ENCODE measurements at places on chromosomes 2 and 18.

DNA sequence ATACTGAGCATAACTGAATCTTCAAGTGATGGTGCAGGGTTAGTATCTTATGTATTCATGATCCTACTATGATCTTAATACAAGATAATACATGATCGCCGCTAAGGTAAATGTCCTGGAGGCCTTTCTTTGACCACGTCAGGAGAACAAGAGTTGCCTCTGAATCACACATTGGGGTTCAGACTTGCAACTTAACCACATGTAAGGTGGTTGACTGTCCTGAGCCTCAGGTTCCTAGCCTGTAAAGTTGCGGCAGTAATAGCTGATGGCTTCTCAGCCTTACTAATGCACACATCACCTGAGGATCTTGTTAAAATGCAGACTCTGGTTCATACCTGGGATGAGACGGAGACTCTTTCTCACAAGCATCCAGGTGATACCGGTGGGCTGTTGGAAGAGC, 112.5 kb downstream of the MGAT5 start:
- DNase-seq, result no peak

GRCh38 chr2:108390340-108390739, 12.6 kb downstream of the SULT1C4 start:
- no peak for DNase-seq

- no peak for DNase-seq
Observed at GRCh38 chr2:67604360-67604759, 207.2 kb downstream of the ETAA1 start.

DNA sequence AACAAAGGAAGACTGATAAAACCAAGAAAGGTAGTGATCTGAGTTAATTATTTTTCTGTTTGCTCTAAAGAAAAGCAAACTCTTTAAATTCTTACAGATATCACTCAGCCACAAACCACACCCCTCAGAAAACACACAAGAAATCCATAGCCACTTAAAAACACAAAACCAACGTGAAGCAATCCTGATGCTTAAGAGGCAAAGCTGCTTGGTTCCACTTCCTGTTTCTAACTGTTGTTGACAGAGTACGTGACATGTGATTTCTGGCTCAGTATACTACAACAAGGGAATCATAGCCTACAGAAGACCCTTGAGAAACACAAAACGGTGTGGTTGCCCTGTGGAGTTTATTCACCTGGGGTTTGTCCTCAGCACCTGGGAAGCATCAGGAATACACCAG, 240.9 kb upstream of the APCDD1 start:
- DNase-seq, result no peak

- no peak for DNase-seq
Observed at GRCh38 chr2:43239981-43240765, 13.8 kb upstream of the ZFP36L2 start.

DNA sequence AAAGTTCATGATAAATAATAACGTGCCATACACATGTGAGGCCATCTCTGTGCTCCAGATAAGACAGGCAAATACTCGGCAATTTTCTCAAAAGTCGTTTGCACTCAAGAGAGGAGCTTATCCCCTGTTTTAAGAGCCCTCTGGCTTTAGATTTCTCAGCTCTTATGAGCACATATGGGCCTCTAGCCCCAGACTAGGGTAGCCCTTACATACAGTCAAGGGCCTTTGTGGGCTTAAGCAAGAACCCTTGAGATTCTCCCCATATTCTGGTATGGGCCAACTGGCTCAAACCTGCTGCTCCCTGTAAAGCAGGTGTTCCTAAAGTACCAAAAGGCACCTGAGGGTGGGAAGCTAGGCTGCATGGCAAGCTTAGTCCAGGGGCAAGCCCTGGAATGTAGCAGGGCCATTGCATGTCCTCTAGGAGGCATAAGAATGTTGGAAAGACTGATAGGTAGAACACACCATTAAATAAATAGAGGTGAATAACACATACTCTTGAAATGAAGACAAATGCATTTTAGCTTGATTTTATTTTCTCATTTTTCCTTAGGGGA, 66.1 kb downstream of the FASTKD2 start:
- no peak for DNase-seq

GRCh38 chr18:44668270-44668975, 12.3 kb upstream of the SETBP1 start:
- DNase-seq, result no peak

- no peak for DNase-seq
Observed at GRCh38 chr2:136116813-136117390, 1.0 kb downstream of the CXCR4 start.

DNA sequence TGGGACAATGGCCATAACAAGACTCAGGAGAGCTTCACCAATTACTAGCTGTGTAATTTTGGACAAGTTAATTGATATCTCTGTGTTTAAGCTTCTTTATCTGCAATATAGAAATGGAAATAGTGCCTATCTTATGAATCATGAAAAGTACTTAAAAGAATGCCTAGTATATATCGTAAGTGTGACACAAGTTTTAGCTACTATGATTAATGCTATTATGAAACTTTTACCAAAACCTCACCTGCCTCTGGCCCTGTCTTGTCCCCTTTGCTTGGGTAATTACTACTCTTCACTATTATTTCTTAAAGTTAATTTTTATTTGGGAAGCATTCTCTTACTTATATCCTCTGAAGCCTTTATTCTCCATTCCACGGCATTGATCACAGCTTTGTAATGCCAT, 75.0 kb upstream of the NETO1 start:
- DNase-seq, result no peak

- no peak for DNase-seq
Observed at GRCh38 chr18:37540424-37541138, 25.0 kb downstream of the CELF4 start.

DNA sequence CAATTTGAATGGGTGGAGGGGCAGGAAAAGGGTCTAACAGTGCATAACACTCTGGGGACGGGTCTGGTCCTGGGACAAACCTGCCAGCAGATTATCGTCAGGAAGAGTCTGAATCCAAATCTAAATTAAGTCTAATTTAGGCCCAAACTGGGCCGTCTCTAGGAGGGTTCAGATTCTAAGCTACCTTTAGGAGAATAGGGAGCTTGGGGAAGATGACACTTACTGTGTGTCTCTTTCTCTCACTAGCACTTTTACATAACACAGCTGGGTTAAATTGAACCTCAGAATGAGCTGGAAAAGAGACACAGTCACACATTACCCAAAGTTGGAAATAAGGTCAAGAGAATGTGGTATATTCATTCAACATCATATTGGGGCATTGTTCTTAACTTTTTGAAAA, 228.8 kb downstream of the KCNH7 start:
- DNase-seq, result no peak

DNA sequence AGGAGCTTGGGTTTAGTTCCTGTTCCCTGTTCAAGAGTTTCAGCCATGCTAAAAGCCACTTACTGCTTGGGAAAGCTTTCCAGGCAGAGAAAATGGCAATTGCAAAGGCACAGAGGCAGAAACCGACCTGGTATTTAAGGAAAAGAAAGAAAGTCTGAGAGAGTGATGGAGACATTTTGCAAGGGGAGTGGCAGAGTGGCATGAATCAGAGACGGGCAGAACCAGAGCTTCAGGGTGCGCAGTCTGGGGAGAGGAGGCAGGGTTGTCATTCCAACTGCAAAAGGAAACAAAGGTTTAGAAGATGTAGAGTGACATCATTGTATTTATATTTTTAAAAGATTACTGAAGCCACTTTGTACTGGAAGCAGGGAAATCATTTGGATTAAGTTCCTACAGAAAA, 14.9 kb upstream of the GNAL start:
- DNase-seq, result no peak

- peak; percentile 80 for DNase-seq
Observed at GRCh38 chr2:144332356-144333142, 187.4 kb downstream of the ZEB2 start.

DNA sequence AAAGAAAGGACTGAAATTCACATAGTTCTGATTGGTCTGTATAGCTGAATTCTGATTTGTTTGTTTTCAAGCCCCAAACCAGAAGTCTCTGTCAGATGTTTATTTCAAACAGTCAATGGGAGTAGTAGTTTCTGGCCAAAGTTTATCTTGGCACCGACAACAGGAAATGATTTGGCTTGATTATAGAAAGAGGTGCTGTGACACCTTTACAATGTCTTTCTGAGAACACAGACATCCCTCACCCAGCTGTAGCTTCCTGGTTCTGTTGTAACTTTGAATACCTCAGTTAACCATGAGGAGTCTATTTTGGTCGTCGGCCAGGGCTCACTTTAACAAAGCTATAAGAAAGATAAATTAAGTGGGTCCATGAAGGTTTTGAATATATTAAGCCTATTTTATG, 545.0 kb upstream of the ZNF804A start:
- no peak for DNase-seq

DNA sequence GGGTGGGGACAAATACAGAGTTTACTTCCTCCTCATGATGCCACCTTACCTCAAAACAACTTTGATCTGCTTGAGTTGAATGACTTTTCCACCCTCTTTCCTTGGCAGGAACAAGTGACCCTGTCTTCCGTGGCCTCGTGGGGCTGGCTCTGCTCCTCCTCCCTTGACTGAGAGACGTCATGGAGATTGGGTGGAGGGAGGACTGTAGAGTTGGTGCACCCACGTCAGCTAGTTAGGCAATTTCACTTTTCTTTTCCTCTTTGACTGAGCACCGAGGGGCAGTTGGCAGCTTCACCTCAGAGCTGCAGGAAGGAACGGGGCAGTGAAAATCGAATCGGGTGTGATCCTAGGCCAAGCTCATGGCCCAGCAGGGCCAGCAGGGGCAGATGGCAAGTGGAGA, at the start of gene SP140:
TSS of gene SP140 (plus strand) at position 251 of the 400 bp plus-strand sequence. CDS start at position 360, 109 bp downstream.
- DNase-seq, result peak; percentile 59

- no peak for DNase-seq
Observed at GRCh38 chr2:216426938-216427337, 14.7 kb downstream of the SMARCAL1 start.

DNA sequence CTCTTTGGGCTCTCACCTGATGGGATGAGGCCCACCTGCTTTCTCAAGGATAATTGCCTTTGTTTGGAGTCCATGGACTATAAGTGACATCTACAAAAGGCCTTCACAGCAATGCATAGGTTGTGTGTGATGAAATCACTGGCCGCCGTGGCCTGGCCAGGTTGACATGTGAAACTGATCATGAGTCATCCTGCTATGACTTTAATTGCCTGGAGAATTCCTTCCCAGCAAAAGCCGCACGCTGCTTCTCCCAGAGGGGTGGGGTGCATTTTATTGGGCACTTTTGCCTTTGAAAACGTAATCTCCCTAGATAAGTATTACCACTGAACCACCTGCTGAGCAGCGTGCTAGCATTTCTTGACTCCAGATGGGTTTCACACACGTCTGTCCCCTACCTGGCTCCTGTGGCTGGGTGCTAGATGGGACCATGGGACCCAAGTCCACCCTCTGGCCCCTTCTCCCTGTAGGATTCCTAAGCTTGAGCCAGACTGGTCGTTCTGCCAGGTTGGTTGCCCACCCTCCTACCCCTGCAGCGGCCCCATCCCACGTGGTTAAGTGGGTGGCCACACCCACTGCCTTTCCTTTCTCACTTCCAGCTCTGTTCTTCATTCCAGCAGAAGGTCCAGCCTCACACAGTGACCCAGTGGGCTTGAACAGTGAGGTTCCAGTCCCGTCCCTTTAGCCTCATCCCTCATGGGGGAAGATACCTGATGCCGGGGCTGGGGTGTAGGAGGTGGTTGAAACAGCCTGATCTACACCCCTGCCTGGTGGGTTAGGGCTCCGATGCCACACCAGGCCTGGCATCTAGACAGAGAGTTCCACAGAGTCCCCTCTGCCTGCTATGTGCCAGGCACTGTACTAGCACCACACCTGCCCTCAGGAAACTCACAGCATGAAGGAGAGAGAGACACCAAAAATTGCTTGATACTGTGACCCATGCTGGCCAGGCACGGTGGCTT, 89.6 kb downstream of the GBX2 start:
- DNase-seq, result no peak

- no peak for DNase-seq
Observed at GRCh38 chr2:28413899-28414295, 21.2 kb downstream of the FOSL2 start.

GRCh38 chr18:62325806-62326645, 916 bp downstream of the TNFRSF11A start:
- DNase-seq, result peak; percentile 10

DNA sequence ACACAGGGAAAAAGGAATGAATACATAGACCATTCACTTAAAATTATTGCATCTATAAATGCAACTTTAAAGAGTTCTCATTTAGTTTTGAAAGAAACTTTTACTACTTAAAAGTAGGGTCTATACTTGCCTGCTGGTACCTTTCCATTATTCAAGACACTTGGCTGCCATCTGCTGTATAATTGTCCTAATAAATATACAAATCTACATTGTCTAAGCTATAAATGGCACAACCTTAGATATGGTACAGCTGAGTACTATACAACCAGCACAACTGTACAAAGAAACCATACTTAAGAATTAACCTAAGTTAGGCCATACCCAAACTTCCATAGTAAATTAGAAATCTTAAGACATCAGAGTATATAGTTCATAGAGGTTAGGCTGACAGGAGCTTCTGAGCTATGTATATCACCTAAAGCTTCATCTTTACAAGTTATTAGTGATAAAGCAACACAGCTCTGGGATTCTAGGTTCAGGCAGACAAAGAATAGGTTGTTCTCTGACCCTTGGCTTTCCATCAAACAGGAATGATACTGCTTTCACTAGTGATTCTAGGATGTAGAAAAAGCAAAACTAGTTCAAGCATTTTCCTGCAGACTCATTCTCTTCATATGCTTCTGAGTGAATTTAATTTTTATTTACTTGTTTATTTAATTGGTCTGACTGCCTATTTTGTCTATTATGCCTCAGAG, 22.1 kb downstream of the EXOC6B start:
- no peak for DNase-seq

DNA sequence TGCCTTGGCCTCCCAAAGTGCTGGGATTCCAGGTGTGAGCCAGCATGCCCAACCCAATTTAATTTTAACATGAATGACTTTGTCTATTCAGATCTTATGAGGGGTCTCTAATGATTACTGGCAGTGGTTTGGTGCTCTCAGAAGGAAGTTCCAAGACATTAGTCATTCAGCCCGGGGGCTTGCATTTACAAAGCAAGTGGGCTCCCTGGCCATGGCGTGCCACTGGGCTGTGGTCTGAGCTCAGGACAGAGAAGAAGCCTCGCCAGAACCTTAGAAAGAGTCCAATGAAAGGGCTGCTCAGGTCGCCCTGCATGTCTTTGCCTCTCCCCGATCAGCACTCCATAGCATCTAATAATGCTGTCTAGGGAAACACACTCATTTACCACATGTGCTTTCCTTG, 182.6 kb upstream of the CHAC2 start:
- no peak for DNase-seq

- DNase-seq, result no peak
Observed at GRCh38 chr2:73855526-73855925, 26.8 kb downstream of the STAMBP start.

GRCh38 chr2:236855866-236856847, 229.5 kb upstream of the COPS8 start:
- no peak for DNase-seq

- DNase-seq, result no peak
Observed at GRCh38 chr2:29064746-29065067, 9.6 kb downstream of the PCARE start.

GRCh38 chr18:74334242-74334893, 18.7 kb downstream of the C18orf63 start:
- no peak for DNase-seq

- no peak for DNase-seq
Observed at GRCh38 chr2:202773301-202773973, 98.1 kb downstream of the ICA1L start.

- no peak for DNase-seq
Observed at GRCh38 chr2:105488285-105488684, 89.4 kb upstream of the FHL2 start.

All from stimulated activated CD4-positive, alpha-beta T cell treated with anti-CD3 and anti-CD28 coated beads, Interleukin-1b, Interleukin-23, amount 100 ng/mL, for 4 hours (primary cell).